ENCODE measurements at places on chromosomes 11 and 22. TPM values are rescaled to one million over a fixed set of nuclear protein-coding genes. Genes with fewer than 3 reads are reported as not detected.

Gene EMID1
- 8.9 TPM for total RNA-seq

Gene MRGPRX4
- total RNA-seq: not detected

Gene TUB
- total RNA-seq: 1.3 TPM

Gene MYRF
- 6.5 TPM for total RNA-seq

Gene FAM227A
- total RNA-seq: 0.42 TPM

Gene OR10A2
- total RNA-seq: not detected

Gene KDELR3
- 12.8 TPM for total RNA-seq
